ENCODE measurements at places on chromosomes 6 and 20.

- no peak for DNase-seq
These were observed 235.5 kb downstream of the BMP7 start for GRCh38 chr20:57030611-57031600.

DNA sequence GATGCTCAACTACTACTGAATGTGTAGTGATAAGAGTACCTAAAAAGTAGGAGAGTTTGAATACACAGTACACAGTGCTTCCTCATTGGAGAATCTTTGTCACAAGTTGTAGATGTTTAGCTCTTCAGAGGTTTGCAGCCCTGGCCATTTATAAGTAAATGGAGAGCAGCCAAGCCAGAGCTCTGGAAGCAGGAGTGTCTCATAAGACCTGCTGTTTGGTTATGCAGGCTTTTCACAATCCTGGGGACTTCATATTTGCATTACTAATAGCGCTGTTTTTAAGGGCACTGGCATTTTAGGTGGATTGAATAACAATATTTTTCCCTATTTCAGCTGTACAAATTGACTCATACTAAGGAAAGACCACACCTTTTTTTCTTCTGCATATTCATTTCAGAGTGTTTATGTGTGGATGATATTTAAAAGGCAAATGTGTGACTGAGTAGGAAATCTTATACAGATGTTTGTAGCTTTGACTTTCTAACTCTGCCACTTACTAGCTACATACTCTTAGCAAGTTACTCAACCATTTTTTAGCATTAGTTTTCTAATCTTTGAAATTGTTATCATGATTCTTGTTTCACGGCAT is 730.5 kb upstream of the MAP3K7 start:
- DNase-seq = no peak

DNA sequence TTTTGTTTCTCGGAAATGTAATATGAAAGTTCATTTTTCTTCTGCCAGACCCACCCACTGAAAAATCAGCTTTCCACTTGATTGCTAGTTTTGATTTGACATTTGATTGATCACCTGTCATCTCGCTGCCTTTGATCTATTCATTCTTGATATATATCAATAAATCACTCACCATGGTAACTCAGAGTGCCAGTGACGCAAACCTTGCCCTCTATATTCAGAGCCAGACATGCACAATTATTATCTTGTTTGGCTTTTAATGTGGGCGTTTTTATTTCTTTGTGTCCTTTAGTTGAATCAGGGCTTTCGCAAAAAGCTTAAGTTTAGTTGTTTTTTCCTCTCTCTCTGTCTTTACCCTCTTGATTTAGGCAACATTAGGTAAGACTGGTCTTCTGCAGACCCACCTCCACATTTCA is 2.0 kb downstream of the TSHZ2 start:
- DNase-seq = no peak

GRCh38 chr6:113556775-113557174 is 300.4 kb upstream of the MARCKS start:
- no peak for DNase-seq

GRCh38 chr6:169689287-169689686 is 12.5 kb downstream of the WDR27 start:
- no peak for DNase-seq

DNA sequence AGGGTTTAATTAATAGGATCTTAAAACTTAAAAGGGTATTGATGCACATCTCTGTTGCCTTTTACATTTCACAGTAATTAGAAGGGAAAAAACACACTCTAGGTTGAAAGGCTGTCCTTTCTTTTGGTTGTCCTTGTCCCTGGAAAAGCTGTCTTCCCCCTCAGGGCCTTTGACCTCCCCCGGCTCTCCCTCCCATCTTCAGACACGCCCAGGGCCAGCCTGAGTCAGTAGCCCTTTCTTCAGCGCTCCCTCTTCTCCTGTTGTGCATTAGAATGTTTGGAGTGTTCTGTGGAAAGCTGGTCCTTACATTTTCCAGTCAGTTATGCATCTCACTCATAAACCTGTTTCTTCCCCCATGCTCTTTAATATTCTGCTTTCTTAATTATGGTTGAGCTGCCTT is 157.0 kb downstream of the MTHFD1L start:
- DNase-seq = no peak

- no peak for DNase-seq
These were observed 167.4 kb downstream of the SASH1 start for GRCh38 chr6:148509800-148510581.

- no peak for DNase-seq
These were observed 330.2 kb downstream of the EPM2A start for GRCh38 chr6:145405006-145405551.

GRCh38 chr6:95991906-95992305 is 23.9 kb upstream of the FUT9 start:
- no peak for DNase-seq

- DNase-seq = no peak
These were observed 1349.3 kb downstream of the GRIK2 start for GRCh38 chr6:102742754-102743356.

DNA sequence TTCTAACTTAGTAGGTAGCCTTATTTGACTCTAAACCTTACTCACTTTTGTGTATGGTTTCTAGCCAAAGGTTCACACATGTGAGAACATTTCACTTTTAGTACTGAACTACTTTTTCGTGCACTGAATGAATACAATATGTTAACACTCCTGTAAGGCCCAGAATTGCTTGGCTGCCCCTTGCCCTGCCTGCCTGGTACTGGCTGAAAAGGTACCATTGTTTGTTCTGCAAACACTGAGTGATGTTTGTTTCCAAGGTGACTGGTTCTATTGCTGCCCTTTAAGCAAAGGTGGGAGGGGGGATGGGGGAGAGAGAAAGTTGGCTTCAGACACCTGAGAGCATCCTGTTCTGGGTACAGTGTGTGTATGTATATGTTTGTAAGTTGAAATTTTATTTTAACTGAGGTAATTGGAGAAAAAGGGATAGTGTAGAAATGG is 31.2 kb downstream of the RREB1 start:
- DNase-seq = no peak

GRCh38 chr20:46573788-46574584 is 23.5 kb upstream of the OCSTAMP start:
- no peak for DNase-seq

GRCh38 chr6:11810854-11811643 is 32.4 kb upstream of the ADTRP start:
- DNase-seq = no peak

GRCh38 chr6:170101281-170102035 is 189.4 kb downstream of the DLL1 start:
- DNase-seq = no peak

DNA sequence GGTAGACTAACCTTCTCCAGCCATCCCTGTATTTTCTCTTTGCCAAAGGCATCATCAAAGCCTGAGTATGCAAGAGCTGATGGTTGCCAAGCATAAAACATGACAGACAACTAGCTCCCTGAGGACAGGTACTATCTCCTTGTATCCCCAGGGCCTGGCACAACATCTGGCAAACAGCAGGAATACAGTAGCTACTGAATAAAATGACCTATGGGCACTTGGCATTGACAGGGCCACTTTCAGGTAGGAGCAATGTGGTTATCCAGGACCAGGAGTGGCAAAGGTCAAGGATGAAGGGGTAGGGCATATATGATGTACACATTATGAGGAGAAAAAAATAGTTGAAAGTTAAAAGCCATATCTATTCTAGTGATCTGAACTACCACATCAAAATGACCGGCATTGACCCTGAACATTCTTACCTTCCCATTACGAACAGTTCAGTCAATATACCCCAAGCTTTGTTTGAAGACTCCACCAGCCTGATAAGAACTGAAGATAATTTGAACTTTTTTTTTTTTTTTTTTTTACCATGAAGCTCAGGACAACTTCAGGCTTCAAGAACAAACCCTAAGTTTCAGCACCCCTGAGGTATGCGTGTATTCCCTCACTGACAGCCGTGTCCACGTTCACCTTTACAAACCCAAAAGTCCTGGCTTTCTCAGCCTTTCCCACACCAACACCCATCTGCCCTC is 12.3 kb downstream of the ABHD12 start:
- no peak for DNase-seq

DNA sequence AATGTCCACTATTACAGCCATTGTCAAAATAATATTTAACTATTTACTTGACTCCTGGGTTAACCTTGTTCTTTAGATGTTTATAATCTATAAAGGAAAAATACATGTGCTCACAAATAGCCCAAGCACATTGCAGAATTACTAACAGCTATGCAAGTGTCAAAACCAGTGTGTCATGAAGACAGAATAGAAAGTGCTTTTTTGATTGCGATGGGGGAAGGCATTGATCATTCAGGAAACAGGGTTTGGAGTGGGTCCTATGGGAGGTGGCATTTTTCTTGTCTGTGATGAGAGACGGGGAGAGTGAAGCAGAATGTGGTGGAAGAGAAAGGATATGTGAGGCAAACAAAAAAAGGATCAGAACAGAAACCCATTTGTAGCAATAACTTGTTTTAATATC is 1.0 kb upstream of the AGPAT4 start:
- DNase-seq = no peak

- no peak for DNase-seq
These were observed 93.6 kb upstream of the ADGRF1 start for GRCh38 chr6:47135772-47136171.

- DNase-seq = no peak
These were observed 109.8 kb upstream of the POU3F2 start for GRCh38 chr6:98724537-98724936.

GRCh38 chr6:42889815-42890214 is 10.4 kb downstream of the RPL7L1 start:
- no peak for DNase-seq

DNA sequence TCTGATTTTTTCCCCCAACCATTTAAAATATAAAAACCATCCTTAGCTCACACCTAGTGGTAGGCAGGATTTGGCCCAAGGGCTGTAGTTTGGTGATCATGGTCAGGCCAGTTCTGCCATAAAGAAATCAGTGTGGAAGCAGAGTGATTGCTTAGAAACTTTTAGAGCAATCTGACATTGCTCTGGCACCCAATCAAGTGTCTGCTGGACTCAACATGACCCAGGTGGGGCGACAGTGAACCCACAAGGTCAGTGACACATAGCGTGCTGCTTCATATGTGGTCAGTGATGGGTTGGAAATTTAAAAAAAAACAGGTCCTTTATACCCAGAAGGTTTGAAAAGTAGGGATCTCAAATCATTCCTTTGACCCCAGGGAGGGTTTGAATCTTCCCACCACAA is 107.9 kb downstream of the BANF2 start:
- no peak for DNase-seq

DNA sequence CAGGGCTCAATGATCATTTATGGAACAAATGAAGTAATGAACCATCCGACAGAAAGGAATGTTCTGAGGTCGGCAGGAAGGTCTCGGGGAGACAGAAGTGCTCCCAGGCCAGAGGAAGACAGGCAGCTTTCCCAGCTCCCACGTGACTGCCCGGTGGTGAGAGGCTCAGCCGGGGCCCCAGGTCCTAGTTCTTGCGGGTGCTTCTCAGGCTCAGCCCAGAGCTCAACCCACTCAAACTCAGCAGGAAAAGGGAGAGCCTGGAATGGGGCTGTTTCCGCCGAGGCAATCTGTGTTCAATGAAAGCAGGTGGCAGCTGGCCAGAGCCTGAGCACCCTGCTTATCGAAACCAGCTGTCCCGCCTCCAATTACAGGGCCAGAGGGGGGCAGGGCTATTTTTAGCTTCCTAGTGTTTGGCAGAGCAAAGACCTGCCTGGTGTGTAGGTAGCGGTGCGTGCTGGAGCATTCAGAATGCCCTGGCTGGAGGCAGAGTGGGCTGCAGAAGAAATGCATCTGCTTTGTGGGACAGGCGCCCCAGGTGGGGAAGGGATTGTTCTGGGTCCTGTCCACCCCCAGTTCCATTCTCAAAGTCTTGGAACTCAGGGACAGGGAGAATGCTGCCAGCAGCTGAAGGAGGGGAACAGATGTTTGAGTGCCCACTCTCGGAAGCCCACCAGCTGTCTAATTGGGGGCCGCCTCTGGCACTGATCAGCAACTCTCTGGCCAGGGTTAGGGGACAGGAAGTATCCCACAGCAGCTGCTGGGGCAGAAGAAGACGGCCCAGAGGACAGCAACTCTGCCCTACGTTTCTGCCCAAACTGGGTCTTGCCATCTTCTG is 145.1 kb downstream of the PREX1 start:
- no peak for DNase-seq

DNA sequence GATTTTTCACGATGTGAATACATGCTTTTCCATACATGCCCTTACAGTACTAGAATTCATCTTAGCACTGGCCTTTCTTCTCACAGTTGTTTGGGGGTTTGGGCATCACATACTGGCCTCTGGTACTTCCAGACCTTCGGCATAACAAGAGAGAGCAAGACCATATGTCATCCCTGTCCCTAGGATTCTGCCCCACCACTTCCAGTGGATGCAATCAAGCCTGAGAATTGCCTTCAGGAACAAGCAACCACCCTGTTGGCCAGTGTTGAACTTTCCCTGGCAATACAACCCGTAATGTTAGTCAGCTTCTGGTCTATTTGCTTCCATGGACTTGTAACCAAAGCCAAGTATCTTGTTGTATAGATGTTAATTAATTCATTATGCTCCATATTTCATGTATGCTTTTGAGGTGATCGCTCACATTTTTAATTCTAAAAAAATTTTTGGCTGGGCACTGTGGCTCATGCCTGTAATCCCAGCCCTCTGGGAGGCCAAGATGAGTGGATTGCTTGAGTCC is 15.4 kb upstream of the SLPI start:
- no peak for DNase-seq

- DNase-seq = no peak
These were observed 555.9 kb downstream of the C6orf118 start for GRCh38 chr6:164753517-164753916.

DNA sequence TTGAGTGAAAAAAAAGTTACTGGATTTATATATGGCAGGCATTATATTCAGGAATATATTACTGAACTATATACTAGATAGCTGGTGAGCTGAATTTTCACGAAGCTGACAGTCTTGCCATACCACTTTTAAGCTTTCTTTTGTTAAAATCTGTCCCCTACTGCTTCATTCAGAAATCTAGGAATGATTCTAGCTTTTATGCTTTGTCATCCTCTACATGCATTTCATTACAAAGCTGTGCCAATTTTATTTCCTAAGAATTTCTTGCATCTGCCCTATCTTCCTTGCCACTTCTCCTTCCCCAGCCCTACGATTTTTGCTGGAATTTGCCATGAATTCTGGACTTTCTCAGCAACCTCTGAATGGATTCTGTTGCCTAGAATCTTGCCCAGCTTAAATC is 158.5 kb upstream of the ADGRB3 start:
- no peak for DNase-seq

All from stimulated activated CD4-positive, alpha-beta T cell treated with anti-CD3 and anti-CD28 coated beads, Interleukin-15, amount 100 ng/mL, for 1 hour (primary cell).